ENCODE measurements at places on chromosomes 7 and 10.

GRCh38 chr7:139727151-139727705, 50.6 kb downstream of the HIPK2 start:
- DNase-seq = no peak

DNA sequence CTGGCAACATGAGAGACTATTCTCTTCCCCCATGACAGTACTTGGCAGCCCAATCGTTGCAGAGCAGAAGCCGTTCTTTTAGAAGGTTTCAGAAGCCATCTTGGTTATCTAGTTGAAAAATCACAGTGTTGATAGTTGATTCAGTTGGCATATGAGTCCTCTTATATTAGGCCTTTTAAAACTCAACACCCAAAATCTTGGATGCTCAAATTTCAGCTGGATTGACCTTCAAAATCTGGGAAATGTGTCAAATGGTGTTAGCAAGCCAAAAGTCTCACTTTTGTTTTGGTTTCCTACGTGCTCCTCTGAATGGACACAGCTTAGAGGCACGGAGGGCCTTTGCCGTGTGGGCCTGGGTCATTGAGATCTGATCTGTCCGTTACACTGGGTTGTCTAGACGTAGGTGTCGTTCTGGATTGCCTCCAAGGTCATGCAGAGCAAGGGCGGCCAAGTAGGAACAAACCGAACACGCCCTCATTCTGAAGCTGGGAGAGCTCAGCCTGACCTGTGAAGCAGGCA, 59.3 kb upstream of the BMPER start:
- no peak for DNase-seq

DNA sequence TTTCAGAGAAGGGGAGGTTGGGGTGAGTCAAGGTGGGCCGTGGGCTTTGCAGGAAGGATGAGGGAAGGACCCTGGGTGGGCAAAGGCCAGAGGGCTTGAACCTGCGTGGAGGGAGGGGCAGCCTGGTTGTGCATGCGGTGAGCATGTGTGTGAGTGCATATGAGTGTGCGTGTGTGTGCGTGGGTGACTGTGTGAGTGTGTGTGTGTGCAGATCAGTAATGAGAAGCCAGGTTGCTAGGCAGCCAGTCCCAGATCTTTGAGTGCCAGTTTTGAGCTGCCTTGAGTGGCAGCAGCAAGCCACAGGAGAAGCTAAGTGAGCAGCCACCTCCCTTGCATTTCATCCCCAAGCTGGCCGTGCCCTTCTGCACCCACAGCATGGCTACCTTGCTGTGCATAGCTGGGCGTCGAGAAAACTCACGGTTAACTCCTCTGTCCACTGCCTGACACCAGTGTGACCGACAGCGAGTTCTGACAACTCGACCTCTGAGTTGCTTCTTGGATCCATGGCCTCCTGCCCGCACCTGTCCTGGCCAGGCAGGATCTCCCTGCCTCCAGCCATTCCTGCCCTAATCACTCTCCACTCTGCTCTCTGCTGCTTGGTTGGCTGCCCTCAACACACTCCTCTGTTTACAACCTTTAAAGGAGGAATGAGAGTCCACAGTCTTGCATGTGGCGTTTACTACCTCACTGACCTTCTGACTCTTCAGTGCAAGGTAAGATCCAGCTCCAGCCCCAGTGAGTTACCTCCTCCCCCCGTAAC, 775.4 kb downstream of the TYW1 start:
- no peak for DNase-seq

DNA sequence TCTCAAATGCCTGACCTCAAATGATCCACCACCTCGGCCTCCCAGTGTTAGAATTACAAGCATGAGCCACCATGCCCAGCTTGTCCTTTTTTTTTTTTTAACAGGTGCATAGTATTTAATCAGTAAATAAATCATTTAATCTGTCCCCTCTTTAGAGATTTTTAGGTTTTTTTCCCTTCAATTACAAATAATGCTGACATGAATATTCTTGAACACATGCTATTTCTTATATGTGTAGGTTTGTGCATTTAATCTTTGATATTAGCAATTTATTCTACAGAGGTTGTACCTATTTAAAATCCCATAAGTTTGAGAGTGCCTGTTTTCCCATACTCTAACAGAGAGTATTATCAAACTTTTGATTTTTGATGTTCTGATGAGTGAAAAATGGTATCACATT, 24.2 kb upstream of the ARMC3 start:
- no peak for DNase-seq

- DNase-seq = no peak
These were observed 9.4 kb downstream of the LIMK1 start for GRCh38 chr7:74092964-74093471.

DNA sequence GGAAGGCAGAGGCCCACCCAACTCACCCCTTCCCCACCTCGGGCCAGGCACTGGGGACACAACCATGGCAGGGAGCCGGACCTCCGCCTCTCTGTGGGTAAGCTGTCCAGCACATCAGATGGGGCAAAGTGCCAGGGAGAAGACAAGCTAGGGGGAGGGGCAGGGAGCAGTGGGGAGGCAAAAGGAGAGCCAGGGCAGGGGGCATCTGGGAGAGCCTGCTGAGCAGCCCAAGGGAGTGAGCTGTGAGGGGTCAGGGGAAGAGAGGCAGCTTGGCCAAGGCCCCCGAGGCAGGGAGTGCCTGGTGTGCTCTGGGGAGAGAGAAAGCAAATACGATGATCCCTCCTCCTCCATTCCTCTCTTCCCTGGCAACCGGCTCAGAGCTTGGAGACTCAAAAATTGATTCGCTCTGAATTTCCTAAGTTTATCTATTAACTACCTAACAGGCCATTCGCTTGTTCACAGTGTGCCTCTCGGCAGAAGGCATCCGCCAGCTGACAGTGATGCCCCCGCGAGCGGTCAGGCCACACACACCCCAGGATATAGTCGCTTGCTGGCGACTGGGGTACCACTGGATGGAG, 4.5 kb downstream of the CAMK2B start:
- no peak for DNase-seq

GRCh38 chr10:114030140-114030539, 13.5 kb upstream of the ADRB1 start:
- no peak for DNase-seq

- no peak for DNase-seq
These were observed 396 bp upstream of the EXOC4 start for GRCh38 chr7:133252506-133252857.

DNA sequence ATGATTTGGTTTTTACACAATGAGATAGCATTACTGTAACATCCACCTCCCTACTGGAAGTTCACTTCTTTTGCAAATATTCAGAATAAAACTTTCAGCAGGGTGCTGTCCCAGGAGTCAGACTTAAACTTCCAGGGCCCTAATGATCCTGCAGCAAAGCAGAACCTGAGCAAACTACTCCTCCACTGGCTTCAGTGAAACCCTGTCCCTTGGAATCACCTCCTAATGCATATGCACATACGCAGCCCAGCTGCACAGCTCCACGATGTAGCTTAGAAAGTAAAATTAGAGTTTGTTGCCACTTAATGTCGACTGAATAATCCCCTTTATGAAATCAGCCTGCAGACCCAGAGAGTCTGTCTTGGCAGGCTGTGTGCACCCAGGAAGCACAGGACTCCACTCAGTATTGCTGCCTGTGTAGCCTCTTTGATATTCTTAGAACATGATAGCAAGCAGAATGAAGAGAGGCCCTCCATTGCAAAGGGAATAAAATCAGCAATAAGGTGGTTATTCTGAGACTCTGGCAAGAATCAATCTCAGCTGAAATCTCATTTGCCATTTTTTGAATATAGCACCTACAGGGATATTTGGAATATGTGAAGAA, 1.6 kb downstream of the NPSR1 start:
- no peak for DNase-seq

DNA sequence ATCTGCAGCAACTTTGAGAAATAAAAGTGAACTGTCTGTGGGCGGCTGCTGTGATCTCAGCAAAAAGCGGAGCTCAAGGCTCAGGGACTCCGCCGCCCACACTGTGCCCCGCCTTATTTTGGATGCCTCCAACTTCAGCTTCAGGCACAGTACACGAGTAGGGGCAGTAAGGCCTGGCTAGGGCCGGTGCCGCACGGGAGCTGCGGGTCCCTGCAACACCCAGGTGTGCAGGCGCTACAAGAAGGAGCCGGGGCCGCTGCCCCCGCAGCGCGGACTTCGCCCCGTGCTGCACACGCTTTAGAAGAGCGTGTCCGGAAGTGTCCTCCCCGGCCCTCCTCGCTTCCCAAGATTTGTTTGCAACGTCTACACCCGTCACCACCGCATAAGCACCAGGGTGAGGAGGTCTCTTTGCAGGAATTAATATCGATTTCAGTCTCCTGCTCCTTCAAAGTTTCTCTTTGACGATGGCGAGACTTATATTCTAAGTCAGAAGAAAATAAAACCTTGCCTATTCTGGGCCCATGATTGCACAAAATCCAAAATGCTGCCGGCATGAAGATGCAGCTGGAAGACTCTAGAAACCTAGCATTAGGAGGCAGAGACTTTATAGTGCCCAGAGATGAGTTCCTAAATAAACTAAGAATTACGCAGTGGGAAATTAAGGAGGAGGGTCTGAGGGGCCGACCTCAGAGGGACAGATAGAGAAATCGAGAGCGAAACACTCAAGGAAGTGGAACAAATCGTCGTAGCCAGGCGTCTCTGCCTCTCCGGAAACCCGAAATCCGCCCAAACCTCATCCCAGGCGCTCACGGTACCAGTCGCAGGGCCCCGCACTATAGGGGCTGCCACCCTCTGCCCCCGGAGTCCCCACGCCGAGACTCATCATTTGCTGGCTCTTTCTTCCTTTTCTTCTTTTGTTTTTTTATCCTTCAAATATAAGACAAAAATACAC, 6.4 kb downstream of the VAX1 start:
- DNase-seq = no peak

DNA sequence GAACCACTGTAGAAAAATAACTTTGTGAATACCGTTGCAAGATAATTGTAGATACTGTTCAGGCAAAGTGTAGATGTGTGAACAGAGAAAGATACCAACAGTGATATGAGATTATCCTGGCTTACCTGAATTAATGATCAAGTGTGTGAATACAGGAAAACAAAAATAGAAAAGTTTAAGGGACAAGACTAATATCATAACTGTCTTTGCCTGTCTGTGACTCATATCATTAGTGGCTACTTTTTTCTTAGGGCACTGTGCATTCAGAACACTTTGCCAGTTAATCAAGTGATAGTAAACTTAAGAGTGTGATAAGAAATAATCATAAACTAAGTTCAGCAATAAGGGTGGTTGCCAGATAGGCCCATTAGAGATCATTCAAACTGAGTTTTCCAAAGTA, 323.0 kb upstream of the LRGUK start:
- DNase-seq = no peak

- DNase-seq = no peak
These were observed 223.3 kb upstream of the FERD3L start for GRCh38 chr7:19368491-19368925.

GRCh38 chr10:111087968-111088505, 11.2 kb downstream of the ADRA2A start:
- no peak for DNase-seq

DNA sequence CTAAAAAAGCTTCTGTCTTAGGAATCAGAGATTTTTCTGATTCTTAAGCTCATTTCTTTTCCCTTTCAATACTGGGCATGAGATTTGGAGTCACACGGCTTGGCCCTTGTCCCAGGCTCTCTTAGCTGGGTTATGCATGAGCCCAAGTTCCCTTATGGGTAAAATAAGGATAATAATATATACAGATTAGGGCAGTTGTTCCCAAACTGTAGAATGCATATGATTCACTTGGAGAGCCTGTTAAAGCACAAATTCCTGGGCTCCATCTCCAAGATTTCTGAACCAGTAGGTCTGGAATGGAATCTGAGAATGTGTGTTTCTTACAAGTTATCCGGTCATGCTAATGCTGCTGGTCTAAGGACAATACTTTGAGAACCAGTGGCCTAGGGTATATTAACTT, 154.0 kb downstream of the REEP3 start:
- no peak for DNase-seq
